ENCODE measurements at places on chromosomes 1 and 21.

DNA sequence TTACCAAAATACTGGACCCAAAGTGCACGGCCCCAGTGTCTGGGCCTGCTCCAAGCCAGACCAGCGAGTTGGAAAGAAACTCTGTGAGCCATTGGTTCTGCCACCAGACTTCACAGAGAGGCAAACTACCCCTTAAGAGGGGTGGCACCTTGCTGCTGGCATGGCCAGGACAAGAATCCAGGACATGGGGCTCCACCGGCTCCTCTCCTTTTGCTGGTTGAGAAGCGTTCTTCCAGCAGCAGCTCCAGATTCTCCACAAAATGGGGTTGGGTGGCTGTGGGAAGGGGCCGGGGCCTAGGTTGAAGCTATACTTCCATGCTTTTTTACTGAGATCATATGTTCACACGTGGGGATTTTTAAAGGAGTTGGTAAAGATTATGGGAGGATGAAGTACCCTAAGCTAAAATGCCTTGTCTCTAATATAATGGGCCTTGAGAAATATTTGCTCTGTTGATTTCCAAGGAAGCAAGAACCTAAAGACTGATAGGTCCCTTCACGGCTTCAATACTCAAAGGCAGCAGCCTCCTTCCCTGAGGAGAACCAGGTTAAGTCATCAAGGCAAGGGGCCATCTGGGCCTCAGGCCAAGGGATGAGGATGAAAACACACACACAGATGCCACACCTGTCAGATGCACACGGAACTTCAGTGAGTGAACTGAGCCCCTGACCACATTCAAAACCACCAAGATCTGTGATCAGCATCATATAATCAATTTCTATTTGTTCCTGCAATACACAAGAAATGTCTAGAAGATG lies 3.1 kb downstream of the C1orf198 start:
- DNase-seq: no peak

GRCh38 chr1:104706631-104707147 lies 957.0 kb downstream of the AMY1C start:
- peak; percentile 0 for DNase-seq

- no peak for DNase-seq
These were observed 19.7 kb downstream of the YARS1 start for GRCh38 chr1:32797456-32797855.

- no peak for DNase-seq
These were observed 4.8 kb downstream of the OVGP1 start for GRCh38 chr1:111422546-111423391.

- no peak for DNase-seq
These were observed 17.5 kb downstream of the LRRC41 start for GRCh38 chr1:46285730-46286477.

DNA sequence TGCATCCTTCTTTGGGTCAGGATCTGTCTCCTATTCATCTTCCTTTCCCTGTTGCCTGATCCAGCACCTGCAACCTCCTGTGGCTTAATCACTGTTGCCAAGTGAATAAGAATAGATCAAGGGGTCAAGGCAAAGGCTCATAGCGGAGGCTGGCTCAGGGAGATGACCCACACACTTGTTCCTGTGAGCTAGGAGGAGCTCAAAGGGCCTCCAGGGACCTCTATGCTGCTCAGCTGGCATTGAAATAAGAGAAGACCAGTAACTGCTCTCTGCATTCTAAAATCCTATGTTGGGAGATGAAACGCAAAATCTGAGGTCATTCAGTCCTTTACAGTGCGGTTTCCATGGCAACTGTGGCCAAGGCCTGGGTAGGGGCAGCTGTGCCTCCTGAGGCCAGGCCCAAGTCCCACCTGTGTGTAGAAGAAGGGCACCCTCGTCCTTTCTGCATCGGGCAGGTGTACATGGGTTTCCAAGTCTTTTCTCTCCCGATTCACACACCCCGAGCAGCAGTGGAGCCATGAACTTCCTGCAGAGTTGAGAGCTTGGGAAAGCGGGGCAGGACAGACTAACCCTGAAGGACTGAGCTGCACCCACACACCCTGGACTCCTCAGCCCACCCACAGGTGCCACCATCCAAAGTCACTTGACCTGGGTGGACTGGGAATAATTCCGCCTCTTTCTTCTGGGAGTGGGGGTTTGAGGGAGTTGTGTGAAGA lies 27.8 kb upstream of the STUM start:
- DNase-seq: no peak

DNA sequence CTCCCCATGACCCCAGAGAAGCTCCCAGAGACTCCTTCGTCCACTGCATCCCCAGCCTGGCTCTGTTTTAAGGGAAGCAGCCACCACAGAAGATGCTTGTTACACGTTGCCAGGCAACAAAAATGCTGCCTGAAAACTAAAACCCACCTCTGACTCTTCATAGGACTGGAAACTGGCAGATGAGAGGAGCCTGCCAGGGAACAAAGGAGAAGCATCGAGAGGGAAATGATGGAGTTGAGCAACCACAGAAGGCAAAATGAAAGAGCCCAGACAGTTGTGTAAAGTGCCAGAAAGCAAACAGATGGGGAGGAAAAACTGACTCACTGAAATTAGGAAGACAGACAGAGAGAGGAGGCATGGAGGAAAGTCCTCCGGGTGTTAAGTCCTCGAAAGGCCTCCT lies 118.4 kb downstream of the KCNN3 start:
- DNase-seq: peak; percentile 16
